ENCODE measurements at places on chromosomes 7 and 10. TPM values are rescaled to one million over a fixed set of nuclear protein-coding genes. Genes with fewer than 3 reads are reported as not detected.

The TMEM168 gene
- 13.3 TPM for total RNA-seq

The ANXA7 gene
- 115 TPM for total RNA-seq

The OR2A12 gene
- not detected for total RNA-seq

The ZNF365 gene
- 0.60 TPM for total RNA-seq

The ABCB1 gene
- 1.0 TPM for total RNA-seq

The WIPF3 gene
- total RNA-seq, result 8.0 TPM

- no peak for DNase-seq
Measured at GRCh38 chr7:110733221-110733620, 357.7 kb upstream of the LRRN3 start.

The NEBL gene
- 805 TPM for total RNA-seq

The OPALIN gene
- not detected for total RNA-seq

DNA sequence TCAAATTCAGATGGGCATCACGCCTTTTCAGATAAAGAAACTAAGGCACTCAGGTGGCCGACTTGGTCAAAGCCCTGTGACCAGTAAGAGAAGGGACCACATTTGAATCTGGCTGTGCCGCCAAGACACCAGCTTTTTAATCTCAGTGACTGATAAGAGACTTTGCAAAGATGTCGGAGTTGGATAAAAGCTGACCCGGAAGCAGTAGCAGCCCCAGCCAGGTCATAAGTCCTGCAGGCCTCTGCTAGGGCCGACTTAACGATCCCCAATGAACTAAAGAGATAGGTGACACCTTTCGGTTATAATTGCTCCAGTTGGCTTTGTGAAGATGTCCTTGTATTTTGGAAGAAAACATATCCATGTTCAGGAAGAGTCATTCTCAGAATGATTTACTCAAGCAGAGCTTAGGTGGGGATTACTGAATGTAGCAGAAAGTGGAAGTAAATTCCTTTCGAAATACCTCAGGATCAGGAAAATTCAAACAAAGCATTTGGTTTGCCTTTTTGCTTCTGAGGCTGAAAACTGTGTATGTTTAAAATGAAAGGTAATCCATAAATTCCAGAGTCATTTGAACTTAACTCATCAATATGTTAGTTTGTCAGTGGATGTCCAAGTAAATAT, 164.2 kb upstream of the PITRM1 start:
- DNase-seq, result no peak

The GIMAP4 gene
- 31.2 TPM for total RNA-seq

DNA sequence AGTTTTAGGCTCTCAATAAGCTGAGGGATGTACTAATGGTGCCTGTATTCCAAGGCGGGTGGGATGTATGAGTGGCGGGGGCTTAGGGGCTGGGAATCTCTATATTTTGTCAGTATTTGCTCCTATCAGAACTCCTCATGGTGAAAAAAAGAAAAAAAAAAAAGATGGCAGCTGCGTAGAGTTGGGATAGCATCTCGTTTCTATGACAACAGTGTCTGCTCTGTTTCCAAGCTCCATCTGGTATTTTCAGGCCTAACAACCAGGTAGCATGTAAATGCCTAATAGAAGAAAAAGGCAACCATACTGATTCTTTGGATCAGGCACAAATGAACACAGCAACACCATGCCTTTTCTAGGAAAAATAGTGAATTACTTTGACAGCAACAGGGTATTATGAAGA, 11.7 kb upstream of the CCDC172 start:
- no peak for DNase-seq

DNA sequence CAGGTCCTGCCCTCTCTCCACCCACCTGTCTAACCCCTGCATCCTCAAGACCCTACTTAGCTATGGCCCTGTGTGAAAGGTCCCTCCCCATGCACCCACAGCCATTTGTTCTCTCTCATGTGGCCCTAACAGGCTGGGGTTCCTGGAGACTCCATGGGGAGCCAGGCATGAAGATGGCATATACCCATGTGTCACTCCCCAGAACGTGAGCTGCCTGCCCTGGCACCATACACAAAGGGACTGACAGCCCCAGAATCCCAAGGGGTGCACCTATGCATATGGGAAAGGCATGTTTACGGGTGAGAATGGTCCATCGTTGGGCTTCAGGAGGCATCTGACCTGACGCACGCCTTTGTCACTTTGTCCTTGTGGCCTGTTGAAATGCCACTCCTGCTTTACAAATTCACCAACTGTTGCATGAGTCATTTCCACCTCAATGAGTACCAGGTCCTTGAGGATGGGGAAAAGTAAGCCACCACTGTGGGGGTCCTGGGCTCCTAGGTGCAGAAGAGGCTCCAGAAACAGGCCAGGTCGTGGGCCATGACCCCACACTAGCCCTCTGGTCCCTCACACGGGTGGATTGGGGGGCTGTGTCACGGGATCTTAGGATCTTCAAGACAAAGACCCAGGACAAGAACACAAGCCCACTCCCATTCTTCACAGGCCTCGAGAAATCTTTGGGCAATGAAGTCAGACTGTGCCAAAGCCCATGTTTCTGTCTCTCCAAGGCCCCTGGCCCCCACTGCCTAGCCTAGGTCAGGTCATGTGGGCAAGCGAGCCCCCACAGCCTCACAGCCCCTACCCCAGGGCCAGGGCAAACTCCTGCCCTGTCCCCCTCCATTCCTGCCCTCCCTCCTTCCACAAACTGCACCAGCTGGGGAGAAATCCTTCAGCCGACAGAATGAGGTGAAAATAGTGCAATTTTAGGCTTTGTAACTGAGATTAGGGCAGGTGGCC, 8.6 kb downstream of the GPRIN2 start:
- DNase-seq, result peak; percentile 13

The DPYSL4 gene
- total RNA-seq, result 42.8 TPM

The STEAP4 gene
- total RNA-seq, result 15.7 TPM

DNA sequence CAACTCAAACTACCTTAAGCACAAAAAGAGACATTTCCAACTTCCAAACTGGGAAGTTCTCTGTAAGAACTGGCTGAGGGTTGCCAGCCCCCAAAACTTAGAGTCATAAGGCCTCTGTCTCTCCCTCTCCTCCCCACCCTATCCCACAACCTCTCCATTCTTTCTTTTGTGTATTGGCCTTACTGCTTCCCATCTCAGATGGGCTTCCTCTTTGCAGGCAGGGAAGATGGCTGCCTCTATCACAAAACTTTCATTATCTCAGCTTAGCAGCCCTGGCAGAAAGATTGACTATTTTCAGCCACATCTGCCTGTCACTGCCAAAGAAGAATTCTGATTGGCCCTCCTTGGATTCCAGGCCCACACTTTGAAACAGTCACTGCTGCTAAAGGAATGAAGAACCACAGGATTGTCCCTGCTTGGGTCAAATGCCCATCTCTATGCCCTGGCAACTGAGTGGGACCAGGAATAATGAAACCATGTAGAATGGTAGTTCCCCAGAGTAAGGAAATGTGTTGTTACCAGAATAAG, 58.0 kb upstream of the PRKAR2B start:
- no peak for DNase-seq

- no peak for DNase-seq
Measured at GRCh38 chr7:70334295-70334694, 736.0 kb downstream of the AUTS2 start.
